MCF 10A (cell line): ENCODE measurements at places on chromosomes 5 and 9. TPM values are rescaled to one million over a fixed set of nuclear protein-coding genes. Genes with fewer than 3 reads are reported as not detected.

The TOMM5 gene
- 151 and 164 TPM in 2 replicates for total RNA-seq

The SPINK5 gene
- 0.96 and 3.1 TPM in 2 replicates for total RNA-seq

The COL27A1 gene
- 1.3 and 2.9 TPM in 2 replicates for total RNA-seq

The RFESD gene
- 4.2 and 5.9 TPM in 2 replicates for total RNA-seq

The RNF208 gene
- total RNA-seq = 2.5 and 3.1 TPM in 2 replicates

The FBP1 gene
- total RNA-seq = not detected in 2 replicates

The HAVCR2 gene
- 0.17 TPM in 1 of 2 replicates, not detected in the other for total RNA-seq

The OR13C2 gene
- total RNA-seq = not detected in 2 replicates

The PCDH1 gene
- total RNA-seq = 9.9 and 15.7 TPM in 2 replicates

The FST gene
- total RNA-seq = 6.2 and 7.3 TPM in 2 replicates

DNA sequence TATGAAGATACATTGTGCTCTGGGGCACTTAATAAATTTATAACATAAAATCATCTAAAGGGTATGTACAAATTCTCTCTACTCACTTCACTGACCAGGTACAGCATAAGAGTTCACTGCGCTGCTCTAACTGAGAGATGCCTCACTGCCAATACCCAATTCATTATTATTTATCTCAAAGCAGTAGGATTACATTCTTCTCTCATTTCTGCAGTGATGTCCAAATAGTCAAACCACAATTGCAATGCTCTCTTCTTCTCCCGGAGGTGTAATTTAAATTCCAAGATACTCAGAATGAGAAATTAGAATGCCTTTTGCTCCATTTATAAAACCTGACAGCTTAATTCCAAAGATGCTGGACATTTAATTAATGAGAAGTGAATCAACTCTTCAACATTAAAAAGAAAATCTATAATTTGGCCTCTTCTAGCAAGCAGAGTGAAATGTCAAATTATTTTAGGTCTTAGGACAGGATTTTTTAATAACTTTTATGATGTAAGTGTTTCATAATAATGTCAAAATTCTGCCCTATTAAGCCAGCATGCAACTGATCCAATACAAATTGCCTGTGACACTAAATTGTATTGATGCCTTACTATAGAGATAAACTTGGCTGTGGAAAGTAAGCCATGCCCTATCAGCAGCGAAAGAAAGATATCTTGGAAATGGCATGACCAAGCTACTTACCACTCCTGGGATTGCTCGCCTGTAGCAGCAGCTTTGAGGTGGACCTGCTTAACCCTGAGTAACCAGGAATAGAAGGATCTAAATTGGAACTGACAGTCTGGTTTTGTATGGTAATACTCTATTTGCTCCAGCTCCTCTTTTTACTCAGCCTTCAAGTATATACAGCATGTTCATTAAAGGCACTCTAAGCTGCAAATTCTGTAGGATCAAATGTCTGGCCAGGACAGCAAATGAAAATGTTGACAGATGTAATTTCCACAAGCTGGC is 374.2 kb upstream of the TYRP1 start:
- DNase-seq = no peak

- peak; percentile 55 for DNase-seq
Measured at GRCh38 chr5:40841068-40841805, at the start of gene CARD6. Gene CARD6 (plus strand): TSS chr5:40841367. CDS start chr5:40841383, 16 bp downstream.

DNA sequence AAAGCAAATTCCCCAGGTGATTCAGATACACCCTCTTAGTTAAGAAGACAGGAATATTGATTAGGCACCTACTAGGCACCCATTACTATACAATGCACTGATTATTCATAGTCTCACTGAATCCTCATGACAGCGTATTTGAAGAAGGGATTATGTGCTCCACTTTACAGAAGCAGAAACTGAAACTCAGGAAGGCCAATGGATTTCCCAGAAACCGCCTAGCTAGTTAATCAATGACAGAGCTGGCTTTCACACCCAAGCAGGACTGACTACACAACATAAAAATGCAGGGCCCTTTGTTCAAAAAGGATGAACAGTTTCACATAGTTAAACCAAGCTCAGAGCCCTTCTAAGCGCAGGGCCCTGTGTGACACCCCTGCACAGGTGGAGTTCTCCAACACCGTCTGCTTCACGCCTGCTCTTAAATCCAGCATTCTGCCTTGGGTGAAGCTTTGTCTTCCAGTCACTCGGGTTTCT is 117.3 kb downstream of the TTLL11 start:
- DNase-seq = no peak

- DNase-seq = peak; percentile 7
Measured at GRCh38 chr9:35179347-35180280, 17.8 kb downstream of the UNC13B start.

GRCh38 chr9:34689512-34689911 is 1.6 kb downstream of the CCL19 start:
- no peak for DNase-seq

- DNase-seq = no peak
Measured at GRCh38 chr5:133938929-133939328, 29.5 kb downstream of the C5orf15 start.

GRCh38 chr9:36191290-36191645 is 547 bp downstream of the CLTA start:
- DNase-seq = peak; percentile 25

DNA sequence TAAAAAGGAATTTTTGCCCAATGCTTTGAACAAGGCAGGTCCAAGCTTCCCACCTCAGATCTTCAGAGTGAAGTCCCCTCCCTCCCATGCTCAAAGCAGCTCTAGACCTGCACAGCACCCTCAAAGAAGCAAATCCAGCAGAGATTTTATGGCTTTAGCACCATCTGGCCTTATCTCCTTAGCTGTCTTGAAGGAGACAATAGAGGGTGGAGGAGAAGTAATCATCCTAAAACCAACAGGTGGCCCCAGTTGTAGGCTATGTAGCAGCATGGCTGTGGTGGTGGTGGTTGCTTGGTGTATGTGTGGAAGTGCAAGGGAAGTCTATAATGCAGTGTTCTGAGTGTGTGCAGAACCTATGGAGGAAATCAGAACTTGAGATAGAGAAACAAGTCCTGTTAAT is 140.1 kb downstream of the GRIA1 start:
- DNase-seq = no peak

GRCh38 chr5:14330729-14331385 is 187.7 kb downstream of the TRIO start:
- DNase-seq = no peak

DNA sequence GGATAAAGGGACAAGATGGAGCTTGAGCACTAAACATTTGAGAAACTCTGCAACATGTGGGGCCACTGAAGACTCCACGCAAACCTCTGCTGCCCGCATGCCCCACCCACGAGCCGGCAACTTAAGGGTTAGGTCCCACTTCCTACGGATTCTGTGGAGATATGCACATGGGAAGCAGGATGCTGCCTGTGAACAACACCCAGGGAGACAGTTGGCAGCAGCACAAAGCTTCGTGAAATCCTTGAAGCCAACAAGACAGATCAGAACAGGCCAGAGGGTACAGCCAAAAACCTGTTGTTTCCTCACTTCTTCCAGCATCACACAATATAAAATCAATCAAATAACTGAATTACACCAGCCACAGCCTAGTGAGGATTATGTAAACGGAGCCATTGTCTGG is 270.4 kb downstream of the ENC1 start:
- DNase-seq = no peak

GRCh38 chr5:90534922-90535321 is 5.5 kb upstream of the LYSMD3 start:
- no peak for DNase-seq

DNA sequence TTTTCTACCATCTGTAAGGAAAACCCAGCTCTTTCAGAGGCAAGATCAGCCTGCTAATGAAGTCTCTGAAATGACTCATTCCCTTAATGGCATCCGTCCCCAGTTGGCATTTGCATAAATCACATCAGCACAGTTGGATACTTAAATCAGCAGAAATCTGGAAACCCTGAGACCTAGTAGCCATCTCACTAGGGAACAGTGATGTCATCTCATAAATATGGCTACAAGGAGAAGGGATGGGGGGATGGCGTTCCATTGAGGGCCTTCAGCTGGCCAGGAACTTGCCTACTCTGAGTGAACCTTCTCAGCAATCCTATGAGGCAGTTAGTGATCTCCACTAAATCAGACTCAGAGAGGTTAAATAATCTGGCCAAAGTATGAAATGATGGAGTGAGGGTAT is 81.8 kb downstream of the CMYA5 start:
- DNase-seq = no peak

- DNase-seq = no peak
Measured at GRCh38 chr9:129576546-129577543, 44.1 kb downstream of the C9orf50 start.

- DNase-seq = peak; percentile 43
Measured at GRCh38 chr5:89255845-89256463, 373.0 kb upstream of the MEF2C start.

- no peak for DNase-seq
Measured at GRCh38 chr5:145433077-145433476, 402.1 kb downstream of the PRELID2 start.

- no peak for DNase-seq
Measured at GRCh38 chr9:98902516-98902915, 41.2 kb upstream of the COL15A1 start.

- DNase-seq = peak; percentile 1
Measured at GRCh38 chr9:116417464-116417863, 263.9 kb downstream of the PAPPA start.

- DNase-seq = no peak
Measured at GRCh38 chr9:120755044-120755443, 38.2 kb downstream of the FBXW2 start.

GRCh38 chr5:6468104-6468503 is 19.4 kb downstream of the UBE2QL1 start:
- DNase-seq = no peak

DNA sequence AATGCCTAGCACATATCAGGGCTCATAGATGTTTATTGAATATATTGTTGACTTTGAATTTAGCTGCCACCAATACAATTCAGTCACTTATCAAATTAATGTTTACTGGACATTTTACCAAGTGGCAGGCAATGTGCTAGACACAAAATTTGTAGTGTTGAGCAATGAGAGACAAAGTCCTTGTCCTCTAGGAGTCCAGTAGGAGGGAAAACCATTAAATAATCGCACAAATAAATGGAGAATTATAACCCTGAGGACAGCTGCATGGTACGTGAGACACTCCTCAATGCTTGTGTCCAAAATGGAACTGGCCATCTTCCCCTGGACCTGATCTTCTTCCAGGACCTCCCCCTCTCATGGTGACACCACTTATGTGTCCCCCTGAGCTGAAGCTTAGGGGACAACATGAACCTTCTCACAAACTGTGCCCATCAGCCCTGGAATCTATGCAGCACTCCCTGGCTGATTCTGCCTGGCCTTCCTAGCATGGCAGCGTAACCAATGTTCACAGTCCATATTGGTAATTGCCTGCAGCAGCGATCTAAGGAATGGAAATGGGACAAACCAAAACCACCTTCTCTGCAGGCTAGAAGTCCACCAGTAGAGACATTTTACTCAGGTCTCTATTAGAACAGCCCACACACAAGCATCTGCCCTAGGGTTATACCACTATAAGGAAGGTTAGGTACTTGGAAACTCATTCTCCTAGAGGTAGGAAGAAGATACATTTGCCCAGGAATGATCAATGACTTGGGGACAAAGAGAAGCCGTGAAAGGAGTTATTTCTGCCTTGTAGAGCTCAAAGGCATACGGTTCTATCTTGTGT is 75.5 kb downstream of the FGF1 start:
- no peak for DNase-seq

- DNase-seq = no peak
Measured at GRCh38 chr9:131986089-131986488, 93.6 kb downstream of the MED27 start.

DNA sequence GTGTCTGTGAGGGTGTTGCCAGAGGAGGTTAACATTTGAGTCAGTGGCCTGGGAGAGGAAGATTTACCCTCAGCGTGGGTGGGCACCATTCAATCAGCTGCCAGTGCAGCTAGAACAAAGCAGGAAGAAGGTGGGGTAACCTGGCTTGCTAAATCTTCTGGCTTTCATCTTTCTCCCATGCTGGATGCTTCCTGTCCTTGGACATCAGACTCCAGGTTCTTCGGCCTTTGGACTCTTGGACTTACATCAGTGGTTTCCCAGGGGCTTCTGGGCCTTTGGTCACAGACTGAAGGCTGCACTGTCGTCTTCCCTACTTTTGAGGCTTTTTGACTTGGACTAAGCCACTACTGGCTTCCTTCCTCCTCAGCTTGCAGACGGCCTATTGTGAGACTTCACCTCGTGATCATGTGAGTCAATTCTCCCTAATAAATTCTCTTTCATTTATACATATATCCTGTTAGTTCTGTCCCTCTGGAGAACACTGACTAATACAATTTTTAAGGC is 38.1 kb downstream of the PBX3 start:
- DNase-seq = no peak

GRCh38 chr9:97038611-97039513 is at the start of gene CTSV:
Gene CTSV (minus strand): TSS chr9:97039142. CDS start chr9:97038043, 1,099 bp downstream.
- peak; percentile 87 for DNase-seq

- peak; percentile 76 for DNase-seq
Measured at GRCh38 chr5:151126199-151126645, 31.4 kb downstream of the ANXA6 start.
